ENCODE measurements at places on chromosomes 1 and 21.

DNA sequence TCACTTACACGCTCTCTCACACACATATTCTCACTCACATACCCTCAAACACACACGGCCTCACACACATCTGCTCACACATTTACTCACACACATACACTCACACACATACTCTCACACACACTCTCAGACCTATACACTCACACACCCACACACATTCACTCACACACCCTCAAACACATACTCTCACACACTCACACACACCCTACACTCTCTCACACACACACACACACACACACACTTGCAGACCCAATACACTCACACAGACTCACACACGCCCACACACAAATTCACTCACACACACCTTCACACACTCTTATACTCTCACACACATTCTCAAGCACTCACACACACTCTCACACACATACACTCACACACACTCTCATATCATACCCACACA, 155.5 kb upstream of the BACE2 start:
- no peak for DNase-seq

DNA sequence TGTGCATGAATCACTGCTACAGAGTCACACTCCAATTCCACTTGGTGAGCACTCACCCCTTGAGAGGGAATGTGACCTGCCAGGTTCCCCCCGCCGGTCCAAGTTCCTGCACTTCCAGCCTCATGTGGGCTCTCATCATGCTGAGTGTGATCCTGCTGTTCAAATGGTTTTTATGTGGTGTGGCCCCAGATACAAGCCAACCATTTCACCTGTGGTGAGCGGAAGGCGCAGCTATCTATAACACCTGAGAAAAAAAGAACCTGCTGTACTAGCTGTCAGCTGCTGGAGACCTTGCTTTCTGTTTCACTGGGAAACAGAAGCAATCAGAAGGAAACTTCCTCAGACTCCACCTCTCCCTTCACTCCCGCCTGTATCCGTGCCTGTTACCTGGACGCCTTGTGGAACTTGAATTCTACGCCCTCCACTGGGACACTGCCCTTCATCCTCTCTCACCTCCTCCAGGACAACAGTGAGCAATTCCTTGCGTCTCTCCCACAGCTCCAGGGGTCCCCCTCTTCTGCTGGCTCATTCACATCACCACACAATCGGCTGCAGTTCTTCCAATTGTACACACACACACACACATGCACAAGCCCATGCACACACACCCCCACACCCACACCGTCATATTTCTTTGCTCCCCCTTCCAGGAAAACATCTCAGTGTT, 64.4 kb upstream of the RPL11 start:
- DNase-seq: no peak

GRCh38 chr1:237763137-237763536, 127.6 kb downstream of the ZP4 start:
- no peak for DNase-seq

- DNase-seq: no peak
These were observed 2.7 kb downstream of the DAB1 start for GRCh38 chr1:57420981-57421785.

DNA sequence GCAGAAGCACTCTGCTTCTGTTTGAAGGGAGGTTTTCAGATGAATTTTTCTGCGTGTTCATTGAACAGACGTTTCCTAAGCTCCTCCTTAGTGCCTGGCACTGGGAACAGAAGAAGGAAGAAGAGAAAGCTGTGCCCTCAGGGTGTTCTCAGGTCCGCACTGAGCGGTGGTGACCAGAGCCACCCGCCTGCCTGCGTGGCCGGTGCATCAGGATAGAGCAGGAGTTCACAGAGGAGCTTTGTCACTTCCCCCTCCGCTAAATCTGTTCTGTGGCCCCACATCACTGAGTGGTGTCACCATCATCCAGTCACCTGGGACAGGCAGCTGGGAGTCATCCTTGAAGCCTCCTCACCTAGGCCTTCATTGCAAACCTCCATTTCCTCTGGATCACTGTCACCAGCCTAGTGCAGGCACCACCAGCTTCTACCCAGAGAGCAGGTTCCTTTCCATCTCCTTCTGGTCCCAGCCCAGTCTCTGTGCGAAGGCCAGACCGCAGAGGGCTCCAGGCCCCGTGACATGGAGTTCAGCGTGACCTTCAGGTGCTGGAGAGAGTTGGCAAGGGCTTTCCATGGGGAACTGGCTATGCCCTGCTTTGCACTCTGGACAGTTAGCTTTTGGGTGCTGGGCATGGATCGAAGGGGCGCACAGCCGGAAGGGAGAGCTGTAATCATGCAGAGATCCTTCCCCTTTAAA, 21.7 kb downstream of the PARK7 start:
- DNase-seq: no peak

DNA sequence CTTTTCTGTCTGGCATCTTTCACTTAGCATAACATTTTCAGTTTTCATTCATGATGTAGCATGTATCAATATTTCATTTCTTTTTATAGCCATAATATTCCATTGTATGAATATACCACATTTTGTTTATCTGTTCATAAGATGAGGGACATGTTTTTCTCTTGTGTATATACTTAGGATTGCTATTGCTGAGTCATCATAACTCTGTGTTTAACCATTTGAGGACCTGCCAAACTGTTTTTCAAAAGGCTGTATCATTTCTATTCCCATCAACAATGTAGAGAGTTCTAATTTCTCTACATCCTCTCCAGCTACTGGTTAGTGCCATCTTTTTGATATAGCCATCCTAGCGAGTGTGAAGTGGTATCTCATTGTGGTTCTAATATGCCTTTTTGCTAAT, 26.2 kb downstream of the MPZL1 start:
- no peak for DNase-seq

DNA sequence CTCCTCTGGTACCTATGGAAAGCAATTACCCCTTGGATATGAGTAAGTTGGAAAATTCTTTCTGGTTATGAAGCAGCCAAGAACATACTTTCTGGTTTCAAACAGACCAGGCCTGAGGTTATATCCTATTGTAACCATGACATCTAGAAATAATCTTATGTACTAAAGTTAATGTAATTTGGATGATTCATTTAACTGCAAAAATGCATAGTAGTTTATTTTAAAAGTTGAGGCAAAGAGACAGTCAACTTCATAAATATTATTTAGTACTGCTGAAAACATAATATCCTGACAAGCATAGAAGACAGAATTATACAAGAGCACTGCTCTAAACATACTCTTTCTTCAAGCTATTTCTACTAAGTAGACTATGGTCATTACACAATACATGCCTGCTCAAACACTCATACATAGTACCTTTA, 25.5 kb downstream of the ODF2L start:
- DNase-seq: no peak

DNA sequence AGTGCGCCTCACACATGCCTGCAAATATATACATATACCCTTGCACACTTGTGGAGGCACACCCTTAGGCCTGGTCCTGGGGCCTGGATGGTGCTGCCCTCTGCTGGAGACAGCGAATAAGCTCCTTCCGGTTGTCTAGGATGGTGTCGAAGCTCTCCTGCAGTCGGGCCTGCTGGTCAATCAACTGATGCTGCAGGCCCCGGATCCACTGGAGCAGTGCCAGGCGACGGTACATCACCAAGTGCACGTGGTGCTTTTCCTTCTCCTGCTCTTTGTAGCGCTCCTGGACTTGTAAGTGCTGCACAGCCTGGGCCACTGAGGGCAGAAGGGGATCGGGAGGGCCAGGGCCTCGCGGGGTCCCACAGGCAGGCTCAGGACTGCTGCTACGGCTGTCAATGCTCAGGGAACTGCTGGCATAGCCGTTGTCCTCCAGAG, 3.1 kb downstream of the C1orf216 start:
- DNase-seq: peak; percentile 85

GRCh38 chr1:115129071-115129640, 39.9 kb upstream of the TSPAN2 start:
- no peak for DNase-seq

GRCh38 chr1:17653728-17654351, 101.3 kb upstream of the ACTL8 start:
- DNase-seq: peak; percentile 26

GRCh38 chr1:31659889-31660288, 15.2 kb upstream of the PEF1 start:
- no peak for DNase-seq
